LNCaP clone FGC (cell line): ENCODE measurements at places on chromosomes 6 and 20.

GRCh38 chr6:39102071-39102820 lies 12.7 kb downstream of the SAYSD1 start:
- DNase-seq, result no peak

GRCh38 chr20:39090906-39091305 lies 128.8 kb downstream of the DHX35 start:
- DNase-seq, result no peak

DNA sequence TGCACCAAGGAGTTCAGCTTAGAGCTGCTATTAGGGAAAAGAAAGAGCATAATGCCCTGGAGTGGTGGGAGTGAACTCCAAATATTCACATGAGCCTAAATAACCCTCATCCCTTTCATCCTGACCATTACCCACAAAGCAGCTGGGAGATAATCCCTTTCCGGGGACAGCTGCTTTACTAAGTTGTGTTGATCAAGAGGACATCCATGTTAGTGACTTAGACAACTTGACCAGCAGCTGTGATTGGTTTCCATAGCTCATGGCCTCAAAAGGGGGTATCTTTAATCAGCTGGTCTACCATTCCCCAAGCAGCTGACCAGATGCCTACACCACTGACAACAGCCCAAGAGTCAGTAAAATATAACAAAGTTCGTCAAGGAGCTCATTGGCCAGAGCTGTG lies 75.8 kb upstream of the LY86 start:
- DNase-seq, result no peak

DNA sequence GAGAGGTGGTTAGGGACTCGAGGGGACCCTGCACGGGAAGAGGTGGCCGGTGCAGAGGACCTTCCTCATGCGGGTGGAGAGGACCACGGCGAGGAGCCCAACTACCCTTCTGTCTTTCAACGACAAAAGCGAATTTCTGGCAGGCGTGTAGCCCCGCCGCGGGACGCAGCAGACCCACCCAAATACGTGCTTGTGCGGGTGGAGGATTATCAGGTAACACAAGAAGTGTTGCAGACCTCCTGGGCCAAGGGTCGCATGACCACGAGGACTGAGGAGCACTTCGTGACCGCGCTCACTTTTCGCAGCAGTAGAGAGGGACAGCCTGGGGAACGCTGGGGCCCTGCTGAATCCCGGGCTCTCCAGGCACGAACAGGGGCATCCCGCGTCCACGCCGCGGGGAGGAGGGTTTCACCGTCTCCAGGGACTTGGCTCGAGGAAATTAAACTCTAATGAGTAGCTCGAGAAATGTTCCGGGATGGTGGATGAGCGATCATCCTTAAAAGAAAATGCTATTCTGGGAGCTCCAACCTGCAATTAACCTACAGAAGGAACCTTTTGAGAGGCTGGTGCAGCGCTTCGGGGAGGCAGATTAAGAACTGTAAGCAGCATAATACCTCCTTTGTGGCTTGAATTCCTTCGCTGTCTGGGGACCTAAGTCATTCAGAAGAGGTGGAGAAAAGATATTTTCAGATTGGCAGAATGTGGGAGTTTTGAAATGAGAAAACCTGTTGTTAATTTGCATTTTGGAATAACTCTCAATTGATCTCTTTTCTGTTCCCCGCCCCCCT lies 804 bp downstream of the C6orf141 start:
- DNase-seq, result no peak

GRCh38 chr6:158207422-158207788 lies 39.3 kb downstream of the GTF2H5 start:
- DNase-seq, result no peak

- no peak for DNase-seq
These were observed 125.9 kb downstream of the EPHA7 start for GRCh38 chr6:93293460-93293859.

GRCh38 chr20:53130795-53131194 lies 158.6 kb downstream of the TSHZ2 start:
- DNase-seq, result no peak

GRCh38 chr6:118993803-118994251 lies 58.9 kb upstream of the MCM9 start:
- DNase-seq, result no peak

DNA sequence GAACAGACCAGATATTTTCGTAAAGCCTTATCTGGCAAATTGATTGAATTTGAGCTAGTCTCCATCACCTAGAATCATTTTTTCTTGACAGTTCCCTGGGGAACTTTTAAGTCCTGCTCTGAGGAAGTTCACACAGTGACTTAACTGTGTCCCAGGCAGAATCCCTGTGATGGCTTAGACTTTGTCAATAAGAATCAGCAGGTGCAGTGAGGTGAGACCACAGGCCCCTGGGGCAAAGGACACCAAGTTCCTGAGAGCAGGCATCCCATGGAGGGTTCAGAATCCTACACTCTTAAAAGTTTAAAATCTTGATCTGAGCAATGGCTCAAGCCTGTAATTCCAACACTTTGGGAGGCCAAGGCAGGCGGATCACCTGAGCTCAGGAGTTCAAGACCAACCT lies 13.0 kb downstream of the KIF16B start:
- no peak for DNase-seq

- DNase-seq, result no peak
These were observed 41.5 kb downstream of the CD83 start for GRCh38 chr6:14159090-14159489.

DNA sequence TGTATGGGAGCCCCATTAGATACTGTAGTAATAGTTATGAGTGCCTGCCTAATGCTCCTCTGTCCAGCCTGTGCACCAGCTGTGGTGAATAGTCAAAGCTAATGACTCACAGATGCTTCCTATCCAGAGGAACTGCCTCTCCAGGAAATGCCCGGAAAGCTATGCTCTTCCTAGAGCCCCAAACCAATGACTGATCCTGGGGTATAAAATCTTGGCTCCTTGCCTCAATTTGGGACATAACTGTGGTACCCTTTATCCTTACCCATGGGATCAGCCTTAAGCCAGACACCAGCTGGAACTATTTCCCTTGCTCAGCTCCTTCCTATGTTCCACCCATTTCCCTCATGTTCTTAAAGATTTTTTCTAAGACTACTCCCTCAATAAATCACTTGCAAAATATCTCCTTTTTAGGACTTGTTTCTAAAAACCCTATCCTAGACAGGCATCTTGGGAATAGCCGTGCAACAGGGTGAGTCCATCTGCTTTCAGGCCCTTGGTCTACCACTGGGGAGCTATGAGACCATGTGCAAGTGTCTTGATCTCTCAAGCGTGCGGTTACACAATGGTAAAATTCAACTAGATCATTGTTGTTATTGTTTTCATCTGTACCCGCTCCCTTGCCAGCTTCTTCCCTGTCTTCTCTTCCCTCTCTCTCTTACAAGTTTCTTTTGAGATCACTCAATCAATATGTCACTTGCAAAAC lies 283.7 kb downstream of the BTBD3 start:
- DNase-seq, result no peak

GRCh38 chr6:138013959-138014358 lies 93.3 kb downstream of the PERP start:
- no peak for DNase-seq

- no peak for DNase-seq
These were observed 414 bp downstream of the SIM1 start for GRCh38 chr6:100464162-100464851.

- no peak for DNase-seq
These were observed 39.8 kb upstream of the NAA20 start for GRCh38 chr20:19977373-19977770.

DNA sequence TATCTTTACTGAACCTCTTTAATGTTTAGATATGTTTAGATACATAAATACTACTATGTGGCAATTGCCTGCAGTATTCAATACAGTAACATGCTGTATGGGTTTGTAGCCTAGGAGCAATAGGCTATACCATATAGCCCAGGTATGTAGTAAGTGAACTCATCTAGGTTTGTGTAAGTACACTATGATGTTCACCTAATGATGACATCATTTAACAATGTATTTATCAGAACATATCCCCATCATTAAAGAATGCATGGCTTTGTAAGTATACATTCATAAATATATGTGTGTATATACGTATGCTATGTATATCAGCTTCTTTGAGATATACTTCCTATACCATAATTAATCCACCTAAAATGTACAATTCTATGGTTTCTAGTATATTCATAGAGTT lies 631.2 kb upstream of the MAN1A1 start:
- no peak for DNase-seq

DNA sequence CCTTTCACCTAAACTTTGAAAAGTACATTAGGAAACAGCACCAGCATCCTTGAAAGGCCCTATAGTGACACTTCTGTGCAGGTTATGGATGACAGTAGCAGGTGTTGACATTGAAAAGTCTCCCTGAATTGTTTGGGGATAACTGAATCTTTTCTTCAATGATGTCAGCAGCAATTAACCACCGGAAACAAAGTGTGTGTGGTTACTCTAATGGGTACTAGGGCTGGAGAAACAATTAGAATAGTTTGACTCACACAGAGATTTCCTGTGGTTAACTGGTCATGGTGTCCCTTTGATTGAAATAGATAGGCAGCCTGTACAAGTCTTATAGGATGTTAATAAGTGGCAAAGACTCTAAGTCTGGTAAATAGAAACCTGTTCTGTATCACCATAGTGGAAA lies 189.1 kb downstream of the TBX18 start:
- no peak for DNase-seq

DNA sequence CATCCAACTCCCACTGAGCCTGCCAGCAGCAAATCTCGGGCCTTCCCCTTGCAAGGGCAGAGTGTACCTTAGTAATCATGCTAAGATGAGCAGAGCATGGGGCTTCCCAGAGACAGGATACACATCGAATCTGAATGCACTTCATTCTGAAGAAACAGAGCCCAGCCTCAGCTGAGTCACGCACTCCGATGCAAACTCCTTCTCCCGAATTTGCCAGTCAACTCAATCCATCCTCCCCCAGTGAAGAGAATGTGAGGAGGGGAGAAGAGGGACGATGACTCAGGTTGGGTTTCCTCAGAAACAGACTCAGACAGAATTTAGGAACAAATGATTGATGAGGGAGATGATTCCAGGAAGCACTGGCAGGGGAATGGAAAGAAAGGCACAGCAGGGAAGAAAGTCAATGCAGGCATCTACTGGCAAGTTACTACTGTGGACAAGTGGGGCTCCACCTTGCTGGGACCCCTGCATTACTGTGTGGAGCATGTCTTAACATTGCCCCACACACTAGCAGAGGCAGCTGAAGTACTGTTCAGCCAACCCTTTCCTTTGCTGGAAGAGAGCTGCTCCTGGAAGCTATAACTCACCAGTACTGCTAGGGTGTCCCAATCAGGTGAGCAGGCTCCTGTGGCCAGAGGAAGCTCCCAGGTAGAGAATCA lies 251.6 kb downstream of the ADGB start:
- DNase-seq, result no peak
